ENCODE measurements at places on chromosomes 1 and 21. TPM values are rescaled to one million over a fixed set of nuclear protein-coding genes. Genes with fewer than 3 reads are reported as not detected.

- no peaks in the 10 kb centered on the region for H3K27me3 ChIP-seq
- DNase-seq = no peak
- H3K36me3 ChIP-seq = peaks cover 81% of the 10 kb centered on the region
- peaks cover 8% of the 10 kb centered on the region for H3K4me1 ChIP-seq
- no peak overlapping the region for H3K4me3 ChIP-seq
Observed at GRCh38 chr1:204973449-204973848, 69.6 kb upstream of the CNTN2 start.

GRCh38 chr1:243790404-243790803, 59.6 kb downstream of the AKT3 start:
- DNase-seq = no peak
- H3K36me3 ChIP-seq = no peaks in the 10 kb centered on the region
- no peaks in the 10 kb centered on the region for H3K27me3 ChIP-seq
- H3K27ac ChIP-seq = no peak overlapping the region
- no peaks in the 10 kb centered on the region for H3K4me1 ChIP-seq

- H3K27me3 ChIP-seq = no peaks in the 10 kb centered on the region
- H3K4me1 ChIP-seq = peaks cover 16% of the 10 kb centered on the region
- no peak overlapping the region for H3K27ac ChIP-seq
- DNase-seq = no peak
- H3K4me3 ChIP-seq = no peak overlapping the region
Observed at GRCh38 chr1:223344491-223344890, 19.5 kb downstream of the SUSD4 start.

- H3K4me3 ChIP-seq = no peak overlapping the region
- peaks cover 76% of the 10 kb centered on the region for H3K36me3 ChIP-seq
- H3K27ac ChIP-seq = no peak overlapping the region
- H3K27me3 ChIP-seq = no peaks in the 10 kb centered on the region
- no peak for DNase-seq
Observed at GRCh38 chr1:16621300-16621658, 7.9 kb upstream of the NBPF1 start.

DNA sequence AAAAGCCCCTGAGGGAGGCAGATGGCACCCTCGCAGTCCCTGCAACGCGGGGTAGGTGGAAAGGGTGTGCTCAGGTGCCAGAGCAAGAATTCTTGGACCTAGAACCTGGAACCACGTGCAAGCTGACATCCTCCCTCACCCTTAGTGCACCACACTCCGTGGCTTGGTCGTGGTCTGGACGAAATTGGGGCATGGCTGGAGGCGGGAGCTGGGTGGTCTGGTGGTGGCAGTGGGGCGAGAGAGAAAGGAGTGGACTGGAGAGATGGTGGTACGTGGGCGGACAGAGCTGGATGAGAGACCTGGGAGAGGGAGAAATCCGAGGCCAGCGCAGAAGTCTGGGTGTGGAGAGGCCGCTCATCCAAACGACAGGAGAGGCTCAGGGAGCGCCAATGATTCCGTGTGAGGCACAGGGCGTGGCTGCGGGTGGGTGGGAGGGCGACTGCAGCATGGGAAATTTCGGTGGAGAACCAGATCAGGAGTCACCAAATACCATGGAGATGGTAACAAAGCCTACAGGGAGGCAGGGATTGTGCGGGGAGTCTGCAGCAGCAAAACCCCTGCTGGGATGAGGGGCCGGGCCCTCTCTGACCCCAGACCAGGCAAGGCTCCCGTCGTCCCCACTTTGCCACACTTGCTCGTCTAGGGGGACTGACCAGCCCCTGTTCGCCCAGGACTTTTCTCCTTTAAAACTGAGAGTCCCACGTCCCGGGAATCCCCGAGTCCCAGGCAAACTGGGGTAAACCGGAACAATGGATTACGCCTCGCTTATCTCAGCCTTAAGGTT, 31.9 kb downstream of the CDCP2 start:
- no peak for DNase-seq
- H3K36me3 ChIP-seq = no peaks in the 10 kb centered on the region
- H3K4me1 ChIP-seq = peaks cover 17% of the 10 kb centered on the region
- H3K27ac ChIP-seq = no peak overlapping the region
- peaks cover 8% of the 10 kb centered on the region for H3K27me3 ChIP-seq
- peak overlapping the region; percentile 9 for H3K4me3 ChIP-seq

DNA sequence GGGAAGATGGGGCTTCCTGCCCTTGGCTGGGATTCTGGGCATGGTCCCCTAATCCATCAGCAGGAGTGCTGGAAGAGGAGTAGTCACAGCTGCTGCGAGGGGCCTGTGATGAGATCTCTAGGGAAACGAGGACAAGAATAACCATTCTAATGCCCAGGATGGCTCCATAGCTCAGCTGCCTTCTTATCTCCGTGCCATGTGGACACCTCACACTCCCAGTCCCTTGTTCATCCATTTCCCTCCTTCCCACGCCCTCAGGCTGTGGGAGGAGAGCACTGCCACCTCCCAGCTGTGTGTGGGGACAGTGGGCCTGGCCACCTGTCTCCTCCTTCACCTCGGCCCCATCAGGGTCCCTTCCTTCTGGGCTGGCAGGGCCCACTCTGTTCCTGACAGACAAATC, 16.1 kb upstream of the ETV3 start:
- H3K36me3 ChIP-seq = no peaks in the 10 kb centered on the region
- no peak for DNase-seq
- H3K4me1 ChIP-seq = peaks cover 23% of the 10 kb centered on the region
- no peak overlapping the region for H3K4me3 ChIP-seq

DNA sequence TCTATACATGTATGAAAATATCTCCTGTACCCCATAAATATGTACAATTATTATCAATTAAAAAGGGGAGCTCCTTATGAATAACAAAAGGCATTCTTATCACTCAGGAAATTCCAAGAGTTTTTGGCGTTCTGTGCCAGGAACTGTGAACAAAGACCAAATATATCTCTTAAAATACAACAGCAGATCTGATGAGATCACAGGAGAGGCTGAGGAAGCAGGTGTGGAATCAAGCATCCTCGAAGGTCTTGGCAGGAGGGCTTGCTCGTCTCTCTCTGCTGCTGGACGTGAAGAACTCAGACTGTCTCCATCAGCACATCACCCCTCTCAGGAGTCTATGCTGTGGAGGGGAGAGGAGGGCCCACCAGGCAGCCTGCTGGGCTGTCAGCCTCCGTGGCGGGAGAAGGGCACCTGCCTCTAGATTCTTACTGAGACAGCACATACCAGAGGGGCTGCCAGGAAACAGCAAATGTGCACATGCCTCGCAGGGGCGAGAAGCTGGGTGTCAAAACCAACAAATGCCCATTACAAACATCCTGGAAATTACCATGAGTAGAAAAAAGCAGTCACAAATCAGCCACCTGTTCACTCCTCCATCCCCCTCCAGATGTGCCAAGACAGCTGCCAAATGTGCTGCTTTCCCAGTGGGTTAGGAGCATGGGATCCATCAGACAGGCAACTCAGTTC, 30.8 kb upstream of the FAM89A start:
- no peak for DNase-seq
- H3K4me1 ChIP-seq = peaks cover 3% of the 10 kb centered on the region
- no peaks in the 10 kb centered on the region for H3K27me3 ChIP-seq

DNA sequence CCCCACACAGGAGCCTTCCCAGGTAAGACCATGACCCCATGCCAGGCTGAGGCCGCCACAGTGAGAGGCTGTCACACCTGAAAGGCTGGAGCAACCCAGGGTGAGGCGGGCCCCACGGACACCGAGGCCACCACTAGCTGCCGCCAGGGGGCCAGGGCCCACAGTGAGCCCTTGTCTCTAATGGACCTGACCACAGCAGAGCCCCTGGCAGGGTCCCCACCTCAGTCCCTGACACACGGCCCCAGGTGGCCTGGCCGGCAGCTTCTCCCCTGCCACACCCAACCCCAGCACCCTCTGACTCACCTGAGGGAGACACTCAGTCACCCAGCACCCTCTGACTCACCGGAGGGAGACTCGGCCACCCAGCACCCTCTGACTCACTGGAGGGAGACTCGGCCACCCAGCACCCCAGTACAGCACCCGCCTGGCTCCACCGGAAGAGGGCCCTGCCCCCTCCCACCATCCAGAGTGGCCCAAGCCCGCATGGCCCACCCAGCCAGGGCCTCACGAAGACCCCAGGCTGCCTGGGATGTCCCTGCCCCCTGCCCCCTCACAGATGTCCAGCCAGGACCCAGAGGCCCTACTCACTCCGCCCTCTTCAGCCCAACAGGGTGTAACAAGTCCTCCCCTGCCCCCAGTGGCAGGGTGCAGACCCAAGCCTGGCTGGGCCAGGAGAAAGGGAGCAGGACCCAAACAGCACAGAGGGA, 4.4 kb downstream of the DVL1 start:
- no peak overlapping the region for H3K27ac ChIP-seq
- no peak overlapping the region for H3K4me3 ChIP-seq
- DNase-seq = no peak
- peaks cover 34% of the 10 kb centered on the region for H3K4me1 ChIP-seq
- peaks cover 81% of the 10 kb centered on the region for H3K36me3 ChIP-seq

DNA sequence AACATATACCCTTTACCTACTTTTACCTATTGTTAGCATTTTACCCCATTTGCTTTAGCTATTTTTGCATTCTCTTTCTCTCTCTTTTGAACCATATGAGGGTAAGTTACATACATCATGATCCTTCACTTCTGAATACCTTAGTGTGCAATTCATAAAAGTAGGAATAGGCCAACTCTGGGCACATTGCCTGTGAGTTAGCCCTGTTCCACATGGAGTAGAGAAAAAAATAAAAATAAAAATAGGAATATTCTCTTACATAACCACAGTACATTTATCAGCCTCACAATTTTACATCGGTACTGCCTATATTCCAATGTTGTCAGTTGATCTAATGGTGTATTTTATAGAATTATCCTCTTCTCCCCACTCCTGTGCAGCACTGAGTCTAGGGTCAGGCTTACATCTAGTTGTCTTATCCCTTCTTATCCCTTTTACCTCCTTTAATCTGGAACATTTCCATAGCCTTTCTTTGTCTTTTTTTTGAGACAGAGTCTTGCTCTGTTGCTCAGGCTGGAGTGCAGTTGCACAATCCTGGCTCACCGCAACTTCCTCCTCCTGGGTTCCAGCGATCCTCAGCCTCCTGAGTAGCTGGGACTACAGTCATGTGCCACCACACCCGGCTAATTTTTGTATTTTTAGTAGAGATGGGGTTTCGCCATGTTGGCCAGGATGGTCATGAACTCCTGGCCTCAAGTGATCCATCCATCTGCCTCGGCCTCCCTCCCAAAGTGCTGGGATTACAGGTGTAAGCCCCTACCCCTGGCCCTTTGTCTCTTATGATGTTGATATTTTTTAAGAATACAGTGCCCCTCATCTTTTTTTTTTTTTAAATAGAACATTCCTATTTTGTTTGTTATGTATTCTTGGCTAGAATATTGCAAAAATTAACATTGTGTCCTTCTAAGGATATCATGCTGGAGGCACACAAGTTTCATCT, 11.1 kb upstream of the SLC30A1 start:
- no peak for DNase-seq
- H3K36me3 ChIP-seq = no peaks in the 10 kb centered on the region
- H3K27me3 ChIP-seq = no peaks in the 10 kb centered on the region
- no peaks in the 10 kb centered on the region for H3K4me1 ChIP-seq

DNA sequence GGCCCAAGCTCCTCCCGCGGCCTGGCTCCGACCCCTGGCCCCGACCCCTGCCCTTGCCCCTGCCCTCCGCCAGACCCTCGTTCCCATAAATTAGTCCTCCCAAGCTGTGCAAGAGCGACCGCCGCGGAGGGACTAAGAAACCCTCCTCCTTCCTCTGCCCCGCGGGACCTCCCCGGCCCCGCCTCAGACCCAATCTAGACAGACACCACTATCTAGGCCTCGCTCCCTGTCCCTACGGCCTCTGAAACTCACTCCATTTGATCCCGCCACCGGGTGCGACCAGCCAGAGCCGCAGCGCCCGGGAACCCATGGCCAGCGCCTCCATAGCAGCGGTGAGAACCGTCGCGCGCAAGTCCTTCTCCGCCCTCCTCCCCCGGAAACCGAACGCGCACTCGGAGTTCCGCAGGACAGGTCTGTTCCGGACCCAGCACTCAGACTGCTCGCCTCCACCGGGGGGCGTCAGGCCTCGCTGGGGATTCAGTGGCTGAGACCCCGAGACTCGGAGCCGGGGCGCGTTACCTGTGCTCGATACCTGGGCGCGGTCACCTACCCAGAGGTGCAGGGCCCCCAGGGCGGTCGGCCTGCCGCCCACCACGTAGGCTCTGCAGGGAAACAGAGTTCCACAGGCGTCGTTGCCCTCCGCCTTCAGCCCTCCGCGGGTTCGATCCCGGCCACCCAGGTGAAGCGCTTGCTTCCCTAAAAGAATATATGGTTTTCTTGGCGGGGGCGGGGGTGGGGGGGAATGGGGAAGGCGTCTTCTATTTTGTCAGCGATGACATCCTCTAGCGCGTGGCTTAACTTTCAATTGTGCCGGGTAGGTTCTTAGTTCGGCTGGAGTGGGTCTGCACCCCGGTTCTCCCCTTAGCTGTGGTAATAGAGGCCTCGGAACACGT, at the start of gene MRPL39:
MRPL39 (minus strand) TSS at position 331 of the 893 bp plus-strand sequence; CDS start at position 325, 6 bp downstream.
- no peaks in the 10 kb centered on the region for H3K27me3 ChIP-seq
- DNase-seq = peak; percentile 85
- H3K4me3 ChIP-seq = peak within 1 kb of the TSS; percentile 95

GRCh38 chr1:6842301-6842700, 57.0 kb downstream of the CAMTA1 start:
- no peaks in the 10 kb centered on the region for H3K27me3 ChIP-seq
- H3K36me3 ChIP-seq = peaks cover 10% of the 10 kb centered on the region
- H3K4me3 ChIP-seq = no peak overlapping the region
- H3K4me1 ChIP-seq = peaks cover 16% of the 10 kb centered on the region
- DNase-seq = no peak
- peak overlapping the region; percentile 87 for H3K27ac ChIP-seq

DNA sequence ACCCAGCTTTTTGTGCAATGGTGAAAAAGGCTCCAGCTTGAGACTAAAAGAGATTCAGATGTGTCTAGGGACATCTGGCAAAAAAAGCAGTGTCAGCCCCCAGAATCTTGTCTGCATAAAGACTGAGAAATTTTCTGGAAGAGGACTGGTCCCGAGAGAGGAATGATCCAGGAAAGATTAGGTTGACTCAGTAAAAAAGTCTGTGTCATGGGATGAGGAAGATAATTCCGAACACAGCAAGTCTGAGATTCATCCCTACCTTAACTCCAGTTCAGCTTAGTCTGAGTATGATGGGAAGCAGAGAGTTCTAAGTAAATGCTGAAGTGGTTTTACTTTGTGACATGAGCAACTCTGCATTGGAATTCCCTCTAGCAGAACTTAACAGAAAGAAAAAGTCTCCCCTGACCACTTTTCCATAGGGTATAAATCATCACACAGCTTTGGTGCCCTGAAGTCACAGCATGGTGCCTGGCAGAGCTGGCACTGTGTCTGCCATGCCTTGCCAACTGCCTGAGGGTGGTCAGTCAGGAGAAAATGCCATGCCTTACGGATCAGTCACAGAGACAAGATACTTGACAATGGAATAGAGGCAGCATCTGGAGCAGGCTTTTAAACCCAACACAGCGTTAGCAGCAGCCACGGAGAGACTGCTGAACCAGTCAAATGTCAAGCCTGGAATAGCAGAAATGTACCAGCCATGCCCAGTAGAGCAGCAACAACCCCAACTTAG, 153.4 kb downstream of the ZC3H11B start:
- H3K27me3 ChIP-seq = no peaks in the 10 kb centered on the region
- no peak overlapping the region for H3K27ac ChIP-seq
- no peaks in the 10 kb centered on the region for H3K36me3 ChIP-seq
- H3K4me1 ChIP-seq = peaks cover 3% of the 10 kb centered on the region
- H3K4me3 ChIP-seq = no peak overlapping the region

The LDLRAD1 gene
- total RNA-seq = not detected

The SPATA6 gene
- total RNA-seq = 71.1 TPM

The B3GALT2 gene
- total RNA-seq = 11.6 TPM

The TSPAN1 gene
- 0.28 TPM for total RNA-seq

The TBX15 gene
- 5.5 TPM for total RNA-seq

The BECN2 gene
- not detected for total RNA-seq

The SLC5A9 gene
- total RNA-seq = 0.39 TPM

The ACTL8 gene
- total RNA-seq = not detected

The MAP10 gene
- total RNA-seq = 5.2 TPM

The G0S2 gene
- total RNA-seq = 1.7 TPM

The CYP4X1 gene
- 26.2 TPM for total RNA-seq

Data from spinal cord (tissue), 10 donors.